ENCODE measurements at places on chromosomes 3 and 15.

- DNase-seq: no peak
Measured at GRCh38 chr3:123447416-123447748, 1.5 kb downstream of the ADCY5 start.

DNA sequence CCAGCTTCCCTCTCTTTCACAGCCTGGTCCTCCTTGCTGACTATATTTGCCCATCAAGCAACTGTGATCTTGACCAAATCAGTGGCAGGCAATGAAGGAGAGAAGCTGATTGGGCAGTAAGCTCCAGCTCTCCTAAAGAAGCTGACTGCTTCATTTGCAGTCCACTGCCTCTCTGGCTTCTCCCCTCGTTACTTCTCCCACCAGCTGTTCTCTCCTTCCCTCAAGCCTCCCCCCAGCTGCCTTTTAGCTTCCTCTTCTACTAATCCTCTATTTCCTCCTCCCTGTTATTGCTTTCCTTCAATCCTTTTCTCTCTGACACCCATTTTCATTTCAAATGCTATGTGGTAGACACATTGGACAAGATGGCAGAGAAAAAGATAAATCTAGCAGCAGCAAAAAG is 474.7 kb upstream of the UBE2E2 start:
- DNase-seq: no peak

DNA sequence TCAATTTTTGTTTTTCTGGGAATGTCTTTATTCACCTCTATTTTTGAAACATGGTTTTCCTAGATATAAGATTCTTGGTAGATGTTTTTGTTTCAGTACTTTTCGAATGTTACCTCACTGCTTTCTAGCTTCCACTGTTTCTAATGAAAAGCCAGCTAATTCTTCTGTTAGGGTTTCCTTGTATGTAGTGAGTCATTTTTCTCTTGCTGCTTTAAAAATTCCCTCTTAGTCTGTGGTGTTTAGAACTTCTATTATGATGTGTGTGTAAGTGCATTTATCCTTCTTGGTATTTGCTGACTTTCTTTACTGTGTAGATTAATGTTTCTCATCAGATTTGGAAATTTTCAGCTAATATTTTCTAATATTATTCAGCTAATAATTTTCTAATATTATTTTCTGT is 151.1 kb upstream of the OSTN start:
- no peak for DNase-seq

DNA sequence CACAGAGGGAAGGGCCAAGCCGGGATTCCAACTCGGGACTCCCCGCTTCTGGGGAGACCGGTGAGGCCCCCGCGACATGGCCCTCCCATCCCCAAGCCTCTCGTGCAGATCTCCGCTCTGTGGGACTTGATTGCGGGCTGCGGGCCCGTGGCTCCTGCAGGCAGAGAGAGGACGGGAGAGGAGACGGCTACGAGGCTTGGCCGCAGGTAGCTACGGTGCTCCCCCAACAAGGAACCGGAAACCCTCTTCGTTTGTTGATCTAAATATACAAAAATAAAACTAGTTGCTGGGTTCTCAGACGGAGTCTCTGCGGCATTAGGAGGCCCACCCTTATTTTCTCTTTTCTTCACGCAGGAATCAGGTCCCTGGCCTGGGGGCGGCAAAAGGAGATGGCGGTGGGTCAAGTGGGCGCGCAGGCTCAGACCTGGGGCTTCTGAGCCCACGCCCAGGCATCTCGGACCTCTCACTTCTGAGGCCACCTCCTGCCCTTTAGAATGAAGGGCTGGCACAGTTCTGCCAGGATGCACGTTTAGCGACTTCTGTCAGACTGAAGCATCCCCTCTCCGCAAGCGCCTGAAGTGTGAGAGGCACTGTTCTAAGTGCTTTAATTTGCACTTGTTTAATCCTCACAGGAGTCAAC is 10.9 kb downstream of the GNB5 start:
- DNase-seq: no peak

DNA sequence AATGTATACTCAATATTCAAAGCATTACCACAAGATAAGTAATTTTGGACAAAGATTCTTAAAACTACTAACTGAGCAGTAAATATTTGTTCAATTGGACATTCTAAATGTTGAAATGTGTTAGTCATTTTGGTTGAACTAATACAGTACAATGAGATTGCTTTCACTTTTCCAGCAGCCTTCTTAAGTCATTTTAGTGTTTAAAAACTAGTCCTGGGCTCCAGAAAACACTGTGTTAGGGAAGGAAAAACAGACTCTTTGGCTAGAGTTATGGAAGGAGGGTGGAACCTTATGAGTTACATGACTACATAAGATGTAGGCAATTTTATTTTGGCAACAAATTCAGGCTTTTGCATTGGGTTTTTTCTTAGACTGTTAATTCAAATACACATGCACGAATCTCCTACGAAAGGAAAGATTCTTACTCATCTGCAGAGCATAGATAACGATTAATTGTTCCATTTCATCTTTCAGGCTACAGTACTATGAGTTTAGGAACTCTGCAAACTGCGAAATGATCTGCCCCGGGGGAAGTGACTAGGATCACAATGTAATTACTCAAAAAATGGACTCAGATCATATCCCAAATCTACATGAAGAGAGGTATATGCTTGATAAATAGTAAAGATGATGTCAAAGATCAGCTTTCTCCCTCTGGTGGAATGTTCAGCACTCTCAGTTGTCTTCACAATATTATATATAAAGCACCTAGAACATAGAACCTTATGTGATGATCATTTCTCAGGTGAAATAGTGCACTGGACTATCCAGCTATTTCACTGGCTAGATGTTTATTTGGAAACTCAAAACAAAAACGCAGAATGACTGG is 492.8 kb upstream of the MDFIC2 start:
- peak; percentile 46 for DNase-seq

- peak; percentile 37 for DNase-seq
Measured at GRCh38 chr3:43214616-43215015, 71.7 kb upstream of the SNRK start.

- DNase-seq: no peak
Measured at GRCh38 chr15:53193149-53193548, 403.0 kb upstream of the ONECUT1 start.

DNA sequence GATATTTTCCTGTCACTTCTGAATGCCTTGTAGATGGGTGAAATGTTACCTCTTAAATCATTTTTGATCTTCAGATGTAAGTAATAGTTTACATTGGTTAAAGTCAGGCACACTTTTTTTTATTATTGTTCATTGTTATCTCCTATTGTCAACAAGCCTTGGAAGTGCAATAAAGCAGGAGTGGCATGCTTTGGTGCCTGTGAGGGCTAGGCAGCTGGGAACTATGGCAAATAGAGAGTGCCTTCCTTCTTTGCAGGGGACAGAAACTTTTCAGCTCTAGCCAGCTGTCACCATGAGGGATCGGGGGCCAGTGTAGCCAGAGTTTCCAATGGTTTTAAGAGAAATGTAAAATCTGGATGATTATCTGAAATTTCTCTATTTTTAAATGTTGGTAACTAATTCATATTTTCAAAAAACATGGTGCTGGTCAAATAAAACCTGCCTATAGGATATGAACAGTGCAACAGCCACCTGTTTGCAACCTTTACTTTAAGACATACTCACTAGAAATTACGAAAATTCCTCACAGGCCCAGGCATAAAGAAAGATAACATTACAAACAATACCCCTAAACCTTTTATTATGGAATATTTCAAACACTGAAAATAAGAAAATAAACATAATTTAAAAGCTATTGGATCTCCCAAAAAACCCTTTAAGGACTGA is 9.1 kb upstream of the SELENOK start:
- DNase-seq: no peak

DNA sequence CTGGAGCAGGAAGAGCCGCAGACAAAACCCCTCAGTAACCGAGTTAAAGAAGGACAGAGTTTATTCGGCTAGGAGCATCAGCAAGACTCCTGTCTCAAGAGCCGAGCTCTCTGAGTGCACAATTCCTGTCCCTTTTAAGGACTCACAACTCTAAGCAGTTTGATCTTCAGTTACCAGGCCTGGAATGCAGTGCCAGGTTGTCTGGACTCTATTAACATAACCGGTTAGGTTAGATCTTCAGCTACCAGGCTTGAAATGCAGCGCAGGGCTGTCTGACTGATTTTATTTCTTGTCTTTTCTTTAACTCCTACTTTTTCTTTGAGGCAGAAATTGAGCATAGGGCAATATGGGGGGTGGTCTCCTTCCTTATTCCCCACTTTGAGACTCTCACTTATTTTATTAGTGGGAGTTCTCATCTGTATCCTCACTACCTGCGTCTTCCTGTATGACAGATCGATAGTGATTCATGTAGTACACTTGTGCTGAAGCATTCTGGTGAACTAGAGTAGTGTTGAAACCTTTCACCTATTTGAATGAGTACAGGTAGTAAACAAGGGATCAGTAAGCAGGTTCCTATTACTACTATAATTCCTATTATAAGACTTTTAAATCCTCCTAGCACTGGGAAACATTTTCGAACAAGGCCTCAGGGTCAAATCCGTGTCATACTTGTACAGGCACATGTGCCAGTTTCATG is 325.0 kb downstream of the CGGBP1 start:
- no peak for DNase-seq

All from mesenchymal stem cell (in vitro differentiated cells and primary cell).